Memory B cell (primary cell): ENCODE measurements at places on chromosomes 11 and 22.
A peak's percentile ranks its signal among the peaks of the same experiment; 100 is the strongest.

DNA sequence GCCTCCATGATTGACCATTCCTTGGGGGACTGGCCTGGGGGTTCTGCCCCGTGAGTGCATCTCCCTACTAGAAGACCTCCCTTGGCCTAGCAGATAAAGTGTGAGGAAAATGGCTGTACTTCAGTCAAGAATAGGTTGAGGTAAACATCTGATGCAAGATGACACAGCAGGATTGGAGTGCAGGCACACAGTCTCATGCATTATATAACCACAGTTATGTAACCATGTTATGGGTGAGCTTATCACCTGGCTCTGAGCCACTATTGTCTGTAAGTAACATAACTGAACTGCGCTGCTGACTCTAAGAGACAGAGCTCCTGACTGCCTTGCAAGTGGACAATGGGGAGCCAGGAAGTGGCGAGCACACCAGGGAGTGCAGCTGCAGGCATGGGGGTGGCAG, 378.7 kb upstream of the ANO5 start:
- DNase-seq, result no peak

DNA sequence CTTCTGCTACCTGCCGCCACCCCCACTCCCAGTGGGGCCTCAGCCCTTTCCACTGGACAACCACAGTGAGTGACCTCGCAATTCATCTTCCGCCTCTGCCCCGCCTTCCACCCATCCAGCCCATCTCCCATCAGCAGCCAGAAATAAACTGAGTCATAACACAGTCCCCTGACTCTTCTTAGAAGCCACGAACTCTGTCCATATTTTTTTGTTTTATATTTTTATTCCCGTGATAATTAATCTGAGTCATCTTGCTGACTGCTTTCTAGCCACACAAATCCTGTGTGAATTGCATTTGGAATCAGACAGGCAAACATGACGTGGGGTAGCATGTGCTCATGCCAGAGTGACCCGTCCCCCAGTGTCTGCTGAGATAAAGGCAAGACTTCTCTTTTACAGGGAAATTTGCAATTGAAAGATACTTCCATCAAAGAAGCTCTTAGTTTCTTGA, 7.0 kb downstream of the FADD start:
- DNase-seq, result no peak

DNA sequence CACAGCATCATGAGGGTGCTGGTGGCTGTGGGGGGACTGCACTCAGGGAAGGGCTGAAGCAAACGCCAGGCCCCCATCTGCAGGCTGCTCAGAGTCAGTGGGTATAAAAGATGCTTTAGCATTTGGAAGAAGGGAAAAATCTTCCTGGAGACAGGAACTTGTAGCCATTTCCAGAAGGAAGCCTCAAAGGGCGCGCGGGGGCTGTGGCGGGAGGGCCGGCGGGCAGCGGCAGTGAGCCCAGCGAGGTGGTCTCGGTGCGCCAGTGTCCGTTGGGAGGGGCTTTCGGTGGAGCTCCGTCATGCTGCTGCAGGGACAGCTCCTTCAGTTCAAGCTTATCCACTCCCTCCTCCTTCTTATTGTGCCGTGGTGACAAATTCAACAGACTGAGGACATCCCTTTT, 63.0 kb upstream of the PITPNB start:
- no peak for DNase-seq

DNA sequence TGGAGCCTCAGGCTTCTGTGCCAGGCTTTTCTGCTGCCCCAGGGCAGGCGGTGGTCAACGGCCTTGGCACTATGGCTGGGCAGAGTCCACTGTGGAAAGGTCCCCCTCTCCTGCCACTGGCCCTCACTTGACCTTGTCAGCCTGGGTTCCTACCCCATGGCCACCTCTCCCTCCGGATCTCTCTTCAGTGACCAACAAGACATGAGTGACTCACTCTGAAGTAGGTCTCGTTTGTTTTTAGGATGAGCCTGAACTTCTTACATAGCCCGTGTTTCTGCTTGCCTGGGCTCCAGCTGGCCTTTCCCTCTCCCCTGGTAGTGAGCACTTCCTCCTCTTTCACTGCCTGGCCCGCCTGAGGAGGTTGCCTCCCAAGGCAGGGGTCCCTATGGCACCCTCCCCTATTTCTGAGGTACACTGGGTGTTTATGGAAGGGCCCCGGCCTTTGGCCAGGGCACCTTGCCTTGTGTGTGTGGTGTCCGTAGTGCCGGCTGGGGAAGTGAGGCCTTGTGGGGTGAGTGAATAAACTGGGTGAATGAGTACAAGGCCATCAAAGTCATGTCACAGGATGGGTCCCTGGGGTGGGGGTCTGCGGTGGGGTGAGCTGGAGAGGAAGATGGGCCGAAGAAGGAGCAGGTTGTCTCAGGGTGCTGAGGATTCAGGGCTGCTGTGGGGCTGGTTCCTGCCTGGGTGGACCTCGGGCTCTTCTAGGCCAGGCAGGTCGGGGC, 5.0 kb downstream of the SHANK3 start:
- DNase-seq, result no peak

DNA sequence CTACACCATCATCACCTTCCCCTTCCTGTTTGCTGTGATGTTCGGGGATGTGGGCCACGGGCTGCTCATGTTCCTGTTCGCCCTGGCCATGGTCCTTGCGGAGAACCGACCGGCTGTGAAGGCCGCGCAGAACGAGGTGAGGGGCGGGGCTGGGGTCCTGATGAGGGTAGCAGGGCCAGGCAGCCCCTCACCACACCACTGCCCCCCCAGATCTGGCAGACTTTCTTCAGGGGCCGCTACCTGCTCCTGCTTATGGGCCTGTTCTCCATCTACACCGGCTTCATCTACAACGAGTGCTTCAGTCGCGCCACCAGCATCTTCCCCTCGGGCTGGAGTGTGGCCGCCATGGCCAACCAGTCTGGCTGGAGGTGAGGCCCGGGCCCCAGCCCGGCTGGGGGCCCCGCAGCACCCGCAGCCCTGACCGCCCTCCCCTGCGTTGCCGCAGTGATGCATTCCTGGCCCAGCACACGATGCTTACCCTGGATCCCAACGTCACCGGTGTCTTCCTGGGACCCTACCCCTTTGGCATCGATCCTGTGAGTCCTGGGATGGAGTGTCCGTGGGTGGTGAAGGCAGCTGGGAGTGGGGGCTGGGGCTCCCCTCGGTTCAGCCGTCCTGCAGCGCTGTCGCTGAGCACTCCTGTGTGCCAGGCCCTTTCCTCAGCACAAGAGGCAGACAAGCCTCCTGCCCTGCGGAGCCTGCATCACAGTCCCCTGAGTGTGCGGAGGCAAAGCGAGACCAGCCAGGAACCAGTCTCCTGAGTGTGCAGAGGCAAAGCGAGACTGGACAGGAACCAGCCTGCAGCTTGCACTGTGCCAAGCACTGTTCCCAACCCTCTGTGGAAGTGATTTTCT, 8.8 kb downstream of the TCIRG1 start:
- no peak for DNase-seq

DNA sequence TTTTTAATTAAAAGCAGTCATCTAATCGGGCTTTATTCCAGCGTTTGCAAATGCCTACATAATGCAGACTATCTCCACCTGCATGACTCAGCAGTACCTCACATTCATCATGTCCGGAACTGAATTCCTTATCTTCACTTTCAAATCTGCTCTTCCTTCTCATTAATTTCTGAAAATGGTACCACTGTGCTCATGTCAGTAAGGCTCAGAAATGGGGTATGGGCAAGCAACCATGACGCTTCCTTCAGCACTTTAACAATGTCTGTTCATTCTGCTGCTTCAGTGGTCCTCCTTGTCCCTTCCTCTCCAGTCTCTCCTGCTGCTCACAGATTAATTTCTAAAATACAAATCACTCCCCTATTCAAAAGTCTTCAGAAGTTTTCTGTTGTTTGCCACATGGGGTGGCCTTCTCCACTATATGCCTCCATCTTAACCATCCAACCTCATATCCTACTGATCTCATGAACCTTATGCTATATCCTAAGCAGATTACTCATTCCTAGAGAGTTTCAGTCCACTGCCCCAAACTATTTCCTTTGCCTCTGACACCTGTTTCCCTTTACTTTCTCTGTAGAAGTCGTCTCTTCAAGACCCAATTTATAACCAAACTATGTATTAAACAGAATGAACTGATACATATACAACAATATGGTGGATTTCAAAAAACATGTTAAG, 7.0 kb downstream of the GTF2H1 start:
- no peak for DNase-seq

GRCh38 chr22:19497245-19497644, 17.5 kb downstream of the CDC45 start:
- DNase-seq, result no peak

DNA sequence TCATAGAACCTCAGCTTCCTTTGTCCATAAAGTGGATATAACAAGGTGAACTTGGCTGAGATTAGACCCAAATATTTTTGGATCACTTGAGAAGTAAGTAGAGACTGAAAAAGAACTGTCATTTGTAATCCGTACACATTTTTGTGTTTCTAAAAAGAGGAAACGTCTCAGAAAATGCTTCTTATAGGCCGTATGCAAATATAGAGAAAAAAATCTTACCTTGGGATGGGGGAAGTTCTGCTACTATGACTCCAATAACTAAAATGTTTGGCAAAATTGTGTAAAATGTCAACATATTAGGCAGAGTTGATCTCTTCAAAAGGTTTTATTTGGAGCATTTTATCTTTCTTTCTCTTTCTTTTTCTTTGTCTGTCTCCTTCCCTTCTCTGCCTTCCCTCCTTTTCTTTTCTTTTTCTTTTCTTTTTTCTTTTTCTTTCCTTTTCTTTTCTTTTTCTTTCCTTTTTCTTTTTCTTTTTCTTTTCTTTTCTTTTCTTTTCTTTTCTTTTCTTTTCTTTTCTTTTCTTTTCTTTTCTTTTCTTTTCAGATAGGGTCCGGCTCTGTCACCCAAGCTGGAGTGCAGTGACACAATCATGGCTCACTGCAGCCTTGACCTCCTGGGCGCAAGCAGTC, 48.2 kb downstream of the ADM start:
- no peak for DNase-seq

DNA sequence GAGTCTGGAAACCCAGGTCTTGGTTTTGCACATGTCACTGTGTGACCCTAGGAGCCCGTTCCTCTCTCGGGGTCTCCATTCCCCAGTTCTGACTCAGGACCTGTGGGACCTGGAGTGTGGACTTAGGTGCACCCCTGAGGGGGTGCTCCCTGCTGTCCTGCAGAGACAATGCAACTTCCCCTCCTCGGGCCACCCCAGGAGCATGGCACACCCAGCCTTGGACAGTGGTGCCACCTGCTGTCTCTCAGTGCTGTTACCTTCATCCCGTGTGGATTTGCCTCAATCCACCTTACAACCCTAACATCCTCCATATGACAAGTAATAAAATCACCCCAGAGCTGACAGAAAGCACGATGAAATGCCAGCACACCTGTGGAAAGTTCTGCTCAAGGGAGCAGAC, 27.5 kb upstream of the CRYBB3 start:
- no peak for DNase-seq

DNA sequence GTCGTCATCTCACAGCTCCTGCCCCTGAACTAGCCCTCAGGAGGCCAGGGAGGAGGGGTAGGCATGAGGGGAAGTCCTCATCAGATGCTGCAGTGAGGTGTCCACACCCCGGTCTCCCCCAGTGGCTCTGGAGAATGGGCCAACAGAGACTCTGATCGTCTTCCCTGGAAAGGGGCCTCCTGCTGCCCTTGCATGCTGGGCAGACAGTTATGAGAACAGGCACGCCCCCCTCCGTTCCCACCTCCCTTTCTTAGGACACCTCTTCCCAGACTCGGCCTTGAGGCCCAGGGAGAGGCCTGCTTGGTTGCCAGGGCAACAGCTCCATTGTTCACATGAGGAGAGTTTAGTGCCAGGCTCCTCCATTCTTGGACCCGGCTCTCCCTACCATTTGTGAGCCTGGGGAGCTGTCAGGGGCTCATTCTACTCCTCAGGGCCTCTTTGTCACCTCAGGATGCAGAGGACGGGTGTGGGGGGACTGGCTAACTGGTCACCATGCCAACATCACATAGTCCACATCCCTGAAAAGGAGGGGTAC, 157.7 kb downstream of the TTC17 start:
- DNase-seq, result no peak

- DNase-seq, result no peak
Observed at GRCh38 chr11:100066399-100066798, 620.7 kb upstream of the ARHGAP42 start.

- no peak for DNase-seq
Observed at GRCh38 chr11:78377625-78378418, 39.8 kb downstream of the GAB2 start.

DNA sequence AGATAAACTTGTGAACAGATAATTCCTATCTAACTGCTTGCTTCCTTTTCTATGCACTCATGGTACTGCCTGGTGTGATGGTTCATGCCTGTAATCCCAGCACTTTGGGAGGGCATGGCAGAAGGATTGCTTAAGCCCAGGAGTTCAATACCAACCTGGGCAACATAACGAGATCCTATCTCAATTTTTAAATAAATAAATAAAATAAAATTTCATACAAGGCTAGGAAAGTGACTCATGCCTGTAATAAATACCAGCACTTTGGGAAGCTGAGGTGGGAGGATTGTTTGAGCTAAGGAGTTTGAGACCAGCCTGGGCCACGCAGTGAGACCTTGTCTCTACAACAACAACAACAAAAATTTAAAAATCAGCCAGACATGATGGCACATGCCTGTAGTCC, 166.6 kb downstream of the COMMD9 start:
- DNase-seq, result no peak

- DNase-seq, result no peak
Observed at GRCh38 chr11:19756675-19757475, 44.2 kb downstream of the NAV2 start.

- DNase-seq, result no peak
Observed at GRCh38 chr22:35781898-35782297, 64.2 kb downstream of the APOL5 start.

GRCh38 chr11:15107730-15108515, 6.8 kb upstream of the INSC start:
- no peak for DNase-seq

DNA sequence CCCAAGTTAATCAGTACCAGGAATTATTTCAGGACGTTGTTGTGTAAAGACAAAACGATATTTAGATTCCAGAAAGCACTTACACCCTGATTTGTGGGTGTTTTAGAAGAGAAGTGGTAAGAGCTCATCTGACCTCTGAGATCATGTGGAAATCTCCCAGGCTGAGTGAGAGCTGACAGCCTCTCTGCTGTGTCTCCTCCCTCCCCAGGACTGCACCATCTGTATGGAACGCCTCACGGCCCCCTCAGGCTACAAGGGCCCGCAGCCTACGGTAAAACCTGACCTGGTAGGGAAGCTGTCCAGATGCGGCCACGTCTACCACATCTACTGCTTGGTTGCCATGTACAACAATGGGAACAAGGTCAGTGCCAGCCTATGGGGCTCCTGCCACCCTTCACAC, 20.0 kb downstream of the DTX4 start:
- DNase-seq, result no peak

DNA sequence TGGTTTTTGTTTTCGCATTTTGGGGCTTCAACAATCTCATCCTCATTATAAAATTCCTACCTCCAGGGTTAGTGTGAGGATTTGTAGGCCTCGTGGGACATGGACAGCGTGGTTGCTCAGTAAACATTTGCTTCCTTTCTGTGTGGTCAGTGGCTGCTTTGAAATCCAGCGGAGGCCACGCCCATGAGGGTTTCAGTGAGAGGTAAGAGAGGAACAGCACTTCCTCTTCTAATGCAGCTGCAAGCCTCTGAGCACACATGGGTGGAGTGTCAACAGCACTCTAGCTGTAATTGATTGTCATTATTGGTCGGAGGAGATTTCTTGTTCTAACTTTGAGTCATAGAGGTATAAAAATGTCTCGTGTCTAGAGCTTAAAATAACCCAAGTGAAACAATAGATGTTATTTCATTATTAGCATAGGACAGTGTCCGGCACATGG, 6.0 kb upstream of the ARHGAP42 start:
- DNase-seq, result peak; percentile 49

GRCh38 chr22:24331468-24332440, 61.1 kb downstream of the SPECC1L start:
- DNase-seq, result no peak
